Stimulated activated CD8-positive, alpha-beta memory T cell treated with anti-CD3 and anti-CD28 coated beads, Interleukin-4, amount 100 ng/mL, for 24 hours (primary cell): ENCODE measurements at places on chromosomes 16 and 17.

GRCh38 chr16:13077816-13078215 lies 176.4 kb downstream of the SHISA9 start:
- no peak for DNase-seq

GRCh38 chr17:18859256-18859655 lies 1.3 kb downstream of the PRPSAP2 start:
- DNase-seq, result no peak

GRCh38 chr16:56871172-56871593 lies 6.2 kb downstream of the SLC12A3 start:
- DNase-seq, result no peak

DNA sequence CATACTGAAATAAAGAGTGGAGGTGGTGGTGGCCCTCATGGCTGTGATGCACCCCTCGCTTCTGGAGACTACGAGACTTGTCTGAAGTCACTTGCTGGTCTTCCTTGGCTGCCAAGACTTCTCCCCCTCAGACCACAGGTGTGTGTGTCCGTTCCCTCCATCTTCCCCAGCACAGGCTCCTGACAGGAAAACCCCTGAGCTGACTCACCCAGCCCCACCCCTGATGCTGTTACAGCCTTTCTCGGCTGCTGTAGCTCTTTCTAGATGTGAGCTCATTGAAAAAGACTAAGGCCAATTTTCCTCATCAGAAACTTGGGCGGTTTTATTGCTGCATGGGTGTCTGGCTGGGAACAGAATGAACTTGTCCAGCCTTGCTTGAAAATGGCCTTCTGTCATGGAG lies 296.9 kb downstream of the TMEM114 start:
- no peak for DNase-seq

GRCh38 chr16:68332411-68333121 lies 21.7 kb downstream of the PRMT7 start:
- DNase-seq, result no peak

GRCh38 chr17:41420134-41420533 lies 4.3 kb downstream of the KRT37 start:
- no peak for DNase-seq

DNA sequence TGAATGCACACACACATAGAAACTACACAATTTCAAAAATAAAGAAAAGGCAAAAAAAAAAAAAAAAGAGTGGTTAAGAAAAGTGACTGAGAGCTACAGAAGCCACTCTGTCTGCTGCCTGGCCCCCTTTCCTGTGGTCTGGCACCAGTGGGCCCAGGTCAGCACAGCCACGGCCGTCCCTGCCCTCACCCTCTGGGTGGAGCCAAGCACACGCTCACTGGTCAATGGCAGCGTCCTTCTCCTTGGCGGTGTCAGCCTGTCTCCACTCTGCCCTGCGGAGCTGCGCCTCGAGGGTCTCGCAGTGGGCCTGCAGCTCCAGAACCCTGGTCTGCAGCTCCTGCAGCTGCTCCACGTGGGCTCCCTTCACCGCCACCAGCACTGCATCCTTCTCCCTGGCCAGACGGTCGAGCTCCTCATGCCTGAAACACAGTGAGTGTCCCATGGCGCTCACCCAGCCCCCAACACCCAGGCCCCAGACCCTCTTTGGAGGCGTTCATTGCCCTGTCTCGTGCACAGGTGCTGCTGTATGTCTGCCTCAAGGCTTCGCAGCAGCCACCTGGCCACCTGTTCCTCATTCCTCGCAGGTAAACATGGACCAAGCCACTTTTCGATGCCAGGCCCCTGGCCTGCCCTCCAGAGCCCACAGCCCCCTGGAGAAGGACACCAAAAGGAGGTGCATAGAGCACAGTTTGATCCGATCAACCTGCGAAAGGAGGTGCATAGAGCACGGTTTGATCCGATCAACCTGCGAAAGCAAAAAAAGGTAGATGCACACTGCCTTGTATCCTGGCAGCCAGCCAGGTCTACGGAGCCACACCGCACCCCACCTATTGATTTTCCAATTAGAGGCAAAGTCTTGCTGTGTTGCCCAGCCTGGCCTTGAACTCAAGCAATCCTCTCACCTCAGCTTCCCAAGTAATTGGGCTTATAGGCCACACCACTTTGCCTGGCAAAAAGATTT lies 24.4 kb downstream of the CCDC57 start:
- DNase-seq, result no peak

GRCh38 chr16:53546988-53547391 lies 44.0 kb upstream of the AKTIP start:
- no peak for DNase-seq

DNA sequence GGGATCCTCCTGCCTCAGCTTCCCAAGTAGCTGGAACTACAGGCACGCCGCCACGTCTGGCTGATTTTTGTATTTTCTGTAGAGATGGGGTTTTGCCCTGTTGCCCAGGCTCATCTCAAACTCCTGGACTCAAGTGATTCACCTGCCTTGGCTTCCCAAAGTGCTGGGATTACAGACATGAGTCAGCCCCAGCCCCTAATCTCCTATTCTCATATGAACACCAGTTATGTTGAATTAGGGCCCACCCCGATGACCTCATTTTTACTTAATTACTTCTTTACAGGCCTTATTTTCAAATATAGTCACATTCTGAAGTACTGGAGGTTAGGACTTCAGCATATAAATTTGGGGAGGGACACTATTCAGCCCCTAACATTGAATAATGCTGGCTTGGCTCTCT lies 49.2 kb downstream of the ZNRF1 start:
- DNase-seq, result no peak

- DNase-seq, result no peak
Measured at GRCh38 chr16:56684926-56685590, 2.8 kb downstream of the MT1X start.

DNA sequence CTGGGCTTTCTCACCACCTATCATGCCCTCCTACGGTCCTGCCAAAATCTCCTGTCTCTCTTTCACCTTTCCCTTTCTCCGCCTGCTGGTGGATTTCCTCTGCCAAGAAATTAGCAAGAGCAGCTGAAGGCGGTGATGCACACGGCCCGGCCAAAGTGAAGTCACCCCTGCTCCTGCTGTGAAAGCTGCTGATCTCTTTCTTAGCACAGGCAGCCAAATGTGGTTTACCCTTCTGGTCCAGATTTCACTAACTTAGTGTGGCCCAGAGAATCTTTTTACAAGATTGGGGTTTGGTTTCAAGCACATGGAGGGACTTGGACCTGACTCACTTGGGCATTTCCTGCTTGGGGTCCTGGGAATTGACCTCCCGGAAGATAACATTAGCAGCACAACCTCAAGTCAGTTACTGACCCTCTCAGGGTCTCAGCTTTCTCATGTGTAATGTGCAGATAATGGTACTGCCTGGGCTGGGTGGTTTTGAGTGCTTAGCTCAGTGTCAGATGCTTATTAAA lies 155.7 kb downstream of the SOCS1 start:
- peak; percentile 45 for DNase-seq

- no peak for DNase-seq
Measured at GRCh38 chr16:82034981-82035612, at the start of gene HSD17B2. HSD17B2 (plus strand) TSS chr16:82035253; CDS start chr16:82035425, 172 bp downstream.

DNA sequence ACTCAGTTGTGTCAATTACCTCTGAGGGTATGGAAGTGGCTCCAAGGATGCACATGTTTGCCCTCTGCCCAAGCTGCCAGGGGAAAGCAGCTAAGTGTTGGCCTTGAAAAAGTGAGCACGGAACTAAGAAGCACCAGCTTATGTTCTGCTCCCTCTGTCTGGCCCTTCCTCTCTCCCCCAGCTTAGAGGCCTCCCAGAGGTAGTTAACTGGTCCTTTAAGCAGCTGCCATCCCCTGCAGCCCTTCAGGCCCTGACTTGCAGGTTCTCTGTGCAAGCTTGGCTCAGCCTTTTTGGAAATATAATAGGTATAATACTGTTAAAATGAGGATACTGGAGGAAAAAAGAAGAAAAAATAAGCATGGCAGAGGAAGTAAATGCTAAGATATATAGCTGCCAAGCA lies 7.0 kb upstream of the UBE2Z start:
- no peak for DNase-seq

- no peak for DNase-seq
Measured at GRCh38 chr16:50280932-50281331, 14.6 kb downstream of the ADCY7 start.

GRCh38 chr17:19723964-19724363 lies 7.6 kb upstream of the SLC47A2 start:
- DNase-seq, result no peak

DNA sequence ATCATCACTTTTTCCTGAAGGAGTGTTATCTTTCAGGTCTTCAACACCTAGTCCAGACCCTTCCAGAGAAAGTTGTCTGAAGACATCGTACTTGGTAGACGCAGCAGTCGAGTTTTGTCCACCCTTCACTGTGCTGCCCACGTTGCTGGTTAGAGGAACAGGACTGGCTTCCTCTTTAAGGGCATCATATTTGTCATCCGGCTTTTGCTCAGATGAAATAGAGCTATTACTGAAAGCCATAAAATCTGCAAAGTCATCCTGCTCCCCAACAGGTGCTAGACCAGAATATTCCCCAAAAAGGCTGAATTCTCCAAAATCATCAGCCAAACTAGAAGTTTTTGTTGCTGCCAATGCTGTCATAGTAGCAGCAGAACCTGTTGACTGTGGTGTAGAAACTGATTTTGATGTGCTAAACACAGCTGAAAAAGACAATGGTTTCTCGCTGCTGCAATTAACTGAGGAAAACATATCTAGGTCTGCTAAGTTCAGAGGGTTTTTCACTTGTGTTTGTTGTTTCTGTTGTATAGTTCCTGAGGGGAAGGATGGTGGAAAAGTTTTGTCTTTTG lies 55.7 kb downstream of the SYNRG start:
- no peak for DNase-seq

DNA sequence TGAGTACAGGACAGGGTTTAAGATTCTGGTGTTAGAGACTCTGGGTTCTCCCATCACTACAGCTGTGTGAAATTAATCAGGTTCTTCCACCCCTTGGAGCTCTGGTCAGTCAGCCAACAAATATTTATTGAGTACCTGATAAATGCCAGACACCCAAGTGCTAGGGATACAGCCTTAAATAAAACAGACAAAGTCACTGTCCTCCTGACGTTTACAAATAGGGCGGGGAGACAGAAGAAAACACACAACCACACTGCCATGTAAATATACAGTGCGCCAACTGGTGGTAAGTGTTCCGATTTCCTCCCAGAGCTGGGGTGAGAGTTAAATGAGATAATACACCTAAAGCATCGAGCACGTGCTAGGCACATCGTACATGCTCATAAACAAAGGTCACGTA lies 121.0 kb downstream of the COPRS start:
- DNase-seq, result no peak

DNA sequence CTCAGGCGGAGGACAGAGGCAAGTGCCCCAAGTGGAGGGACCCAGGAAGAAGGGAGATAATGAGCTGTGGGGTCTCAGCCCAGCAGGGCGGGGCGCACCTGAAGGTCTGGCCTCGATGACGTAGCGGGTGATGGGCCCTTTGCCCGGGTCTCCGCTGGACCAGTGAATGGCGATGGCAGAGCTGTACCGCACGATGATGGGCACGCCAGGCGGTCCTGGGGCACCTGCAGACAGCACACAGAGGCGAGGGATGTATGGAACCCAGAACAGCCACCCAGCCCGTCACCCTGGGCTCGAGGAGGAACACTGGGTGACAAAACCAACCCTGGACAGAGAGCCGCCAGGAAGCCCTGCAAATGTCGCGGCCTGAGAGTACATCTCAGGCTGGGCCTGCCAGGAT lies 46.2 kb upstream of the CDC42EP4 start:
- DNase-seq, result no peak

DNA sequence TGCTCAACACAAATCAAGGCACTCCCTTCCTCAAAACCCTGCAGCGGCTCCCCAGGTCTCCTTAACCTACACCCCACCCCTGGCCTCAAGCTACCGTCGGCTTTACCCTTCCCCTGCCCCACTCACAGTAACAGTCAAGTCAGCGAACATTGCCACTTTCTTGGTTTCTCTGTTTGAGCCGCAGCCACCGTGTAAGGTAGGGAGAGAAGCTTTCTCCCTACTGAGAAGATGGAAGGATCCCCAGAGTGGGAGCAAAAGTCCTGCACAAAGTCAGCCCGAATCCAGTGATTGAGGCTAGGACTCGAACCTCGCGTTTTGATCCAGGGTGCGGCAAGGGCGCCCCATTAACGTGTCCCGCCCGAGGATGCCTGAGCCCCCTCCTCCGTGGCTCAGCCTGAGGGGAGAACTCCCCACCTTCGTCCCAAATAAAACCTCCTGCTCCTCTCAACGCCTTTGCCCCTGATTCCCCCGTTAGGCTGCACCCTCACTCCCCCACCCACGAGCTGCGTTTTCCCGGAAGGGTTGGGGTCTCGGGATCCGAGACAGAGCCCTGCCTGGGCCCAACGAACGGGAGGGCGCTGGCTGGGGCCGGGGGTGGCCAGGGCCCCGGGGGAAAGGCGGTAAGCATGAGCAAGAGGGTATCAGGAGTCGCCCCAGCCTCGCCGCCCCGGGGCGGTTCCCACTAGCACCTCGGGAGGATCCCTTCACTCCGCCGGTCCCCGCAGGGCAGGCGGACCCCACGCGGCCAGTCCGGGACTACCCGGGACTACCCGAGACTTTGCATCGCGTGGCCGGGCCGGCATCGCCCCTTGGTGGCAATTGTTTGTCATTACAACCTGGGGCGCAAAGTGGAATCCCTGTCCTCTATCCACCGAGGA lies 9.9 kb upstream of the NAGS start:
- DNase-seq, result peak; percentile 42

DNA sequence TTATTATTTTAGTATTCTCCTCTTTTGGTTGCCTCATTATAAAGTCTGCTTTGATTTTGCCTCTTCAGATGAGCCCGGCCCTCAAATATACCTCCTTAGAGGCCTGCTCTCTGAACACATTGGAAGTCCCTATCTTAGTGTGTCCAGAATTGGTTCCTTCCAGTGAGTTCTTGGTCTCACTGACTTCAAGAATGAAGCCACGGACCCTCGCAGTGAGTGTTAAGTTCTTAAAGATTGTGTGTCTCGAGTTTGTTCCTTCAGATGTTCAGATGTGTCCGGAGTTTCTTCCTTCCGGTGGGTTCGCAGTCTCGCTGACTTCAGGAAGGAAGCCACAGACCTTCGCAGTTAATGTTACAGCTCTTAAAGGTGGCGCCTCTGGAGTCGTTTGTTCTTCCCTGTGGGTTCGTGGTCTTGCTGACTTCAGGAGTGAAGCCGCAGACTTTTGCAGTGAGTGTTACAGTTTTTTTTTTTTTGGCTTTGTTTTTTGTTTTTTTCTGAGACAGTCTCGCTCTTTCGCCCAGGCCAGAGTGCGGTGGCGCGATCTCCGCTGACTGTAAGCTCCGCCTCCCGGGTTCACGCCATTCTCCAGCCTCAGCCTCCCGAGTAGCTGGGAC lies 45.8 kb upstream of the NOS2 start:
- peak; percentile 11 for DNase-seq
